ENCODE measurements at places on chromosomes 1 and 21. TPM values are rescaled to one million over a fixed set of nuclear protein-coding genes. Genes with fewer than 3 reads are reported as not detected.

DNA sequence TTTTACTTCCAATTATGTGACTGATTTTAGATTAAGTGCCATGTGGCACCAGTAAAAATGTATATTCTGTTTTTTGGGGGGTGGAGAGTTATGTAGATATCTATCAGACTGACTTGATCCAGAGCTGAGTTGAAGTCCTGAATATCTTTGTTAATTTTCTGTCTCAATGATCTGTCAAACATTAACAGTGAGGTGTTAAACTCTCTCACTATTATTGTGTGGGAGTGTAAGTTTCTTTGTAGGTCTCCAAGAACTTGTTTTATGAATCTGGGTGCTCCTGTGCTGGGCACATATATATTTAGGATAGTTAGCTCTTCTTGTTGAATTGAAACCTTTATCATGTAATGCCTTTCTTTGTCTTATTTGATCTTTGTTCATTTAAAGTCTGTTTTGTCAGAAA lies 276.5 kb upstream of the USP25 start:
- DNase-seq: no peak

DNA sequence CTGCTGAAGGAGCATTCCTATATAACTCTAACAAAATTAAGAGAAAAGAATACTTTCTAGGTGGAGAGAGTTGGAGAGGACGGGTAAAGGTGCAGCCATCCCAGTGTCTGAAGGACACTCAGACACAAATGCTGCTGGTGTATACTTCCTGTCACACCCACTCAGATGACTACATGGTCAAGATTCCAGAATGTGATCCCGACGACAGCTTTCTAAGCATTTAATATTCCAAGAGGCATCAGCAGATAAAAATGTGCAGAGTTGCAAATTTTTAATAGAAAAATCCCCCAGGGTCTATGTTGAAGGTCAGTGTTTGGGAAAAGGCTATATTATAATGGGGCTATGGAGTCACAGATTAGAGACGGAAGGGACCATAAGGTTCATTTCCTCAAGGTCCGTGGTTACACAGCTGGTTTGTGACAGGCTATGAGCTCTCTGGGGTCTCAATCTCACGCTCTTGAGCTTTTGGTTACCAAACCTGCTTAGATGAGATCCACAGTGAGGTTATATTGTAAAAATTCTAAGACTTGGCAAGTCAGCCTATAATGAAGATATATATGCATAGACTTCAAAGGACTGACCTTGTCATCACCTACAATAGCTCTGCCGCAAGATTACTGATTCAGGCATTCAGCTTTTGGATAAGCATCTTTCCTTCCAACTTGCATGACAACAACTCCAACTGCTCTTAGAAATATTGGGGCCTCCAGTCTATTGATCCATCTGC lies 35.1 kb downstream of the ZNF281 start:
- no peak for DNase-seq

- DNase-seq: no peak
Measured at GRCh38 chr1:21537932-21538630, 28.9 kb downstream of the ALPL start.

DNA sequence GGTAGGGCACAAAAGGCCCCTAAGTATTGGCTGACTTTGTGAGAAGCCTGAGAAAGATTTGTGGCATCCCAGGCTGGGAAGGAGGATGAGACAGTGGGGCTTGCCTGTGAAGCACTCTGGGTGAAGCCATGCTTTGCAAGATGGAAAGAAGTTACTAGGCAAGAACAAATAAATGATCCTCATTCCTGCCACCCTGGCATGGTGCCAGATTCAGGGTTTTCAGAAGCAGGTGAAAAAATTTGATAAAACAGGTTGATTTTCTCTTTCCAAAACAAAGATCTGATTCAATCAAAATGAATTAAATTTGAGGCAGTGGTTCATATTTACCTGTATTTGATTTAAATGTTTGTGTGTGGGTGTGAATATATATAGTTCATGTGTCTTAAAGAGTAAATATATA lies 386.9 kb upstream of the PROX1 start:
- DNase-seq: no peak

DNA sequence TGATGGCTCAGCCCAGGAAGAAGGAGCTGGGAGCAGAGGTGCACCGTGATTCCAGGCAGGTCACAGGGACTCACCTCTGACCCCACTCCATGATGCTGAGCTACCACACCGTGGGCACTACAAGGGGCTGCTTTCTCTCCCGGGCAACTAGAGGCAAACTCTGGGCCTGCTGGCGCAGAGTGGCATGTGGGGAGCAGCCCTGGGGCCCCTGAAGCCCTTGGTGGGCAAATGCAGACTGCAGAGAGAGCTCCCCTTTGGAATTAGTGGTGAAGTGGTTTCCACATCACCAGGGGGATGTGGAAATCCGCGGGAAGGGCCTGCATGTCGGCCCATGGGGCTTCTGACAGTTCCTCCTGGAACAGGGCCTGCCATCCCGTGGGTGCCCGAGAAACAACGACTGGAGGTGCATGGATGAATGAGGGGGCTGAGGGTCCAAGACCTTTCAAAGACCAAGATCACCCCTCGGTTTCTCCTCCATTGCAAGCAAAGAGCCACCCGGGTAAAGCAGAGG lies 11.8 kb upstream of the MMEL1 start:
- no peak for DNase-seq

GRCh38 chr1:161179698-161180097 lies 2.4 kb upstream of the B4GALT3 start:
- no peak for DNase-seq

DNA sequence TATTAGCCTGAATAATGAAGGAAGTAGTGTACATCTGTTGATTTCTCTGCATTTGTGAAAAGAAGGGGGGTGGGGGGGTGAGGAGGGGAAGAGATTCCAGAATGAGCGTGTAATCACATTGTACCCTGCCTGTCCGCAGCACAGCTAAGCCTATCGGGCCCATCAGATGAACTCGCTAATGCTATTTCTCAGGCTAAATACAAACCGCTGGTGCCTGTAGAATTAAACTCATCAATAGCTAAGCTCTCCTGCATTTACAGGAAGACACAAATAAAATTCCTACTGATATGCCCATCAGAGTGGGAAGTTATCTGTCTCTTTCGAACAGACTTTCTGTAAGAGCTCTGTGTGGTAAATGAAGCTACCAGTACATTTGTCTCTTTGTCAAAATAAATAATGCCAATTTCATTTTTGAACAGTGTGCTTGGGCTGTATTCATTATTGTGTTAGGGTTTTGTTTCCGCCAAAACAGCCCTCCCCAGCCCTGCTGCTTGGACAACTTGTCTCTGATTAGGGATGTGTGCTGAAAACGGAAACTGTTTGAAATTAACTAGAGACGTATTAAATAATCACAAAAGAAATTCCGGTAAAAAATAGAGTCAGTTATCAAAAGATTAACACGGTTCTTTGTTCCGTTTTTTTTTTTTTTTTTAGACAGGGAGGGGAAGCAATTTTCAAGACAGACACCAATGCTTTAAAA lies 305.4 kb downstream of the TTLL7 start:
- DNase-seq: no peak

DNA sequence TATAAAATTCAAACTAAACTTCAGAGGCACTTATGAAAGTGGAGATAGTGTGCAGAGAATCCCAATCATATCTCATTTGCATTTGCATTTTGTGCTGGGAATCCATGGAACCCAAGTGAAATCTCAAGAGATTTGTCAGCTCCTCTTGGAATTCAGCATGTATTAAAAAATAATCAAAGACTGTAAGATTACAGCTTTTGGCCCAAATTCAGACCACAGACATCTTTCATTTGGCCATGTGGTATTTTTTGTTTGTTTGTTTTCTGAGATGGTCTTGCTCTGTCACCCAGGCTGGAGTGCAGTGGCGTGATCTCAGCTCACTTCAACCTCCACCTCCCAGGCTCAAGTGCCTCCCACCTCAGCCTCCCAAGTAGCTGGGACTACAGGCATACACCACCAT lies 3.8 kb upstream of the CACYBP start:
- DNase-seq: no peak

DNA sequence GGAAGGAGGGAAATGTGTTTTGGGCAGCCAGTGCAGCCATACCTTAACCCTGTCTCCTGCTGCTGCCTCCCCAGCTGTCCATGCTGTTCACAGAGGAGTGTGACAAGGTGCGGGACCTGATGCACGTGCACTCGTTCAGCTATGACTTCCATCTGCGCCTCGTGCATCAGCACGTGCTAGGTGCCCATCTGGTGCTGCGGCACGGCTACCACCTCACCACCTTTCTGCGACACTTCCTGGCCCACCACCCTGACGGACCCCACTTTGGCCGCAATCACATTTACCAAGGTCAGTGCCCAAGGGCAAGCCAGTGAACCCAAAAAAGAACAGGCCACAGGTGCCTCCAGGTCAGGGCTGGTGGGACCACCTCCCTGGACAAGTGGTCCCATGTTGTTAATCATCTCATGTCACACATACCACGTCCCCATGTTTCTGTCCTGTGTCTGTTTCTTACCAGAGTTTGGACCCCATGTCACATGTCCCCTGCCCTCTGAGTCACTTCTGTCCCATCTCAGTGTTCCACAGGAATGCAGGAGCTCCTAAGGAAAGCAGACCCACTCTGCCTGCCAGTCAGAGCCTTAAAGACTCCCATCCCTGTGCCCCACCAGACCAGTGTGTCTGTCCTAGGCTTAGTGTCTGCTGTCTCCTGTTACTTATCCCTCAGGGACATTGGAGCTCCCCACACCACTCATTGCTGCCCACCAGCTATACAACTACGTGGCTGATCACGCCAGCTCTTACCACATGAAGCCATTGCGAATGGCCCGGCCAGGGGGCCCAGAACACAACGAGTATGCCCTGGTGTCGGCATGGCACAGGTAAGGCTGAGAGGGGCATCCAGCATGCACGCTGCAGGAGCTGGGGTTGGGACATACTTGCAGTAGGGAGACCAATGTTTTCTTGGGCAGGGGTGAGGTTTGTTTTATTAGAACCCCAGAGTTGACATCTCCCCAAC lies 6.6 kb downstream of the HYI start:
- no peak for DNase-seq

DNA sequence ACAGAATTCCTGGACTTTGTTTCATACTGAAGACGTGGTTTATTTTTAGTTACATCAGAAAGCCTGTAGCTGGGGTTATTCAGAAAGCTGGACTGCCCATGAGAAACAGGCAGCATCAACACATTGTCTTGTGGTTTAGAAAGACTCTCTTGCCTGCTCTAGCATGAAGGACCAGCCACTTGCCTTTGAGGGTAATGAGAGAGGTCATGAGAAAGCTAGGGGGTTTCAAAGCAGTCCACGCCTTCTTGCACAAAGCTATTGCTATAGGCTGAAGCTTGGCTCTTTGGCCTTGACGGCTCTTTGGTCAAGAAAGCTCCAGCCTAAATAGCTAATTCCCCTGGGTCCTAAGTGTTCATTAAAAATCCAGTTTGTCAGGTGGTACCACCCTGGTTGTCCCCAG lies 208.1 kb downstream of the PRDM2 start:
- DNase-seq: no peak

DNA sequence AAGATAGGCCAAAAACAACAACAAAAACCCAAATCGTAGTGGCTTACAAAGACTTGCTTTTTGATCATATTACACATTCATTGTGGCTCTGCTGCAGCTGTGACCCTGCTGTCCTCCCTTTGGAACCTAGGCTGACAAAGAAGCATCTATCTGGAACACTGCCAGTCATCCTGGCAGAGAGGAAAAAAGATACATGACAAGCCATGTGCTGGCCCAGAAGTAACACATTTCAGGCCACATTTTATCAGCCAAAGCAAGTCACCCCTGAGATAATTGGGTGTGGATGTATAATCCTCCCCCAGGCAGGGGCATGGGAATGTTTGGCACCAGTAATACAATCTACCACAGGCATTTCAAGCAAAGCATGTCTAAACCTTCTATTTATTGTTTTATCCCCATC lies 37.2 kb upstream of the AGO1 start:
- no peak for DNase-seq

- no peak for DNase-seq
Measured at GRCh38 chr1:211938561-211938997, 96.8 kb downstream of the INTS7 start.

DNA sequence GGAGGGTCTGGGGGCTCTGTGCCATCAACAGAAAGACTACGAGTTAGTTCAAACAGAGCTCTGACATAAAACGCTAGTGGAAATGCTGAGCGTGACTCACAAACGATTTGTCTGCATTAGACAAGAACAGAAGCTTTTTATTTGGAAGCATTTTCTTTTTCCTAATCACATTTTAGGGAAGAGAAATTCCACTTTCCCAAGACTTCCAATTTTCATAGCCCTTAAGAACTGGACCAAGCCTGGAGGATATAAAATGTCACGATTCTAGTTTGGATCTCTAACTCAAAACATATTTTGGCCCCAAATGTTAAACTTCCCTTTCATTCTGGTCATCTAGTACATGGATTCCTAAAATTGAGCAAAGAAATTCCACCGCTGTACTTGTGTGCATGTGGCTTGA lies 320.0 kb downstream of the PCP4 start:
- no peak for DNase-seq

- peak; percentile 31 for DNase-seq
Measured at GRCh38 chr1:62687421-62687902, 724 bp downstream of the DOCK7 start.

GRCh38 chr1:117928881-117929342 lies 509 bp downstream of the GDAP2 start:
- peak; percentile 72 for DNase-seq

- no peak for DNase-seq
Measured at GRCh38 chr1:223140611-223141405, 2.2 kb downstream of the TLR5 start.

DNA sequence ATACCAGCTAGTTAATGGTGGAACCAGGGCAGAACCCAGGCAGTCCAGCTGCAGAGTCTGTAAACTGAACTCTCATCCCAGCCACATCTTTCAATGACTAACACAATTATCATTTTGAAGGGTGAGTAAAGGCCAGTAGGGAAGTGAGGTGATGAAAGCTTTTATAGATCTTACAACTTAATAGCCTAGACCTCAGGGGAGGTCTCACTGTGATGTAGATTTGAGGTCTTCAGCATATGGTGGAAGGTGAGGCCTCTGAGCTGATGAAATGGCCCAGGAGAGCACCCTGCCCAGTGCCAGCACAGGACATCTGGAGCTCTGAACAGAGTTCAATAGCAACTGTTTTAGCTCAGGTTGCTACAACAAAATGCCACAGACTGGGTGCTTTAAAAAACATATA lies 44.8 kb upstream of the POU2F1 start:
- no peak for DNase-seq

- DNase-seq: no peak
Measured at GRCh38 chr1:240244968-240245628, 153.4 kb downstream of the FMN2 start.

DNA sequence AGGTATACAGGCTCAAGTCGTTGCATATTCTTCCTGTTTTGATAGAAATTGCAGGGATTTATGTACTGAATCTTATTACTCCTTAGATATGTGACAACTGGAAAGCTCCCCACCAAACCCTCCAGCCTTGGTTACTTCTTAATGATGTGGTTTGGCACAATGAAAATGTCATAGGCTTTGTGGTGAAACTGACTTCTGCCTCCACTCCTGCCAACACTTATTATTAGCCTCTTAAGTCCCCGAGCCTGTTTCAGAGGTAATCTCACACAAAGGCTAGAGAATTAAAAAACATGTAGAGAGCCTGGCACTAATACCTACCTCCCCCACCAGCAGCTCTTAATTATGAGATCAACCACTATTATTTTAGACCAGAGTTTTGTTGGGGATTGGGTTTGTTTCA lies 4.2 kb downstream of the COX20 start:
- no peak for DNase-seq

The UCHL5 gene
- total RNA-seq: 14.5 TPM

The THAP3 gene
- 16.0 TPM for total RNA-seq

The PLA2G5 gene
- total RNA-seq: under 0.01 TPM

The KRTAP21-2 gene
- not detected for total RNA-seq

The RAD54L gene
- total RNA-seq: 2.0 TPM

The GPR52 gene
- total RNA-seq: 0.26 TPM

The FNDC5 gene
- total RNA-seq: 0.51 TPM

The ZNF678 gene
- 11.0 TPM for total RNA-seq

All from dermis microvascular lymphatic vessel endothelial cell (primary cell).